ENCODE measurements at places on chromosomes 12 and 14.
A peak's percentile ranks its signal among the peaks of the same experiment; 100 is the strongest.

DNA sequence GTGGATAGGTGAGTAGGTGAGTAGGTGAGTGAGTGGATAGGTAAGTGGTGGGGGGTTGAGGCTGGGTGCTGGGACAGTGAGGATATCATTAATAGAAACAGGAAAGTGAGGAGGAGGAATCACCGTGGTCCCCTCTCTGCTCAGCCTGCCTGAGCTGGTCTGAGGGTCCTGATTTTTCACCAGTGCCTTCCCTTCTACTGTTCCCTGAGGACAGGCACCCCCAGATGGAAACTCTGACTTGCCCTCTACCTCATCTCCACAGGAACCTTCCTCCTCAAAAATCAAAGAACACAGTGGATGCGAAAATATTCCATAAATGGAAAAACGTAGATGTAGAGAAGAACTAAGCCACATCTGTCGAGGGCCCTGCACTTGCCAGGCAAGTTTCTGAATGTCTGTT, 1.9 kb downstream of the GPR68 start:
- no peak for DNase-seq

- no peak for DNase-seq
Observed at GRCh38 chr14:106346084-106346483, 819.7 kb downstream of the TMEM121 start.

- peak; percentile 99 for DNase-seq
Observed at GRCh38 chr14:103121846-103122584, 1.2 kb upstream of the TNFAIP2 start.

DNA sequence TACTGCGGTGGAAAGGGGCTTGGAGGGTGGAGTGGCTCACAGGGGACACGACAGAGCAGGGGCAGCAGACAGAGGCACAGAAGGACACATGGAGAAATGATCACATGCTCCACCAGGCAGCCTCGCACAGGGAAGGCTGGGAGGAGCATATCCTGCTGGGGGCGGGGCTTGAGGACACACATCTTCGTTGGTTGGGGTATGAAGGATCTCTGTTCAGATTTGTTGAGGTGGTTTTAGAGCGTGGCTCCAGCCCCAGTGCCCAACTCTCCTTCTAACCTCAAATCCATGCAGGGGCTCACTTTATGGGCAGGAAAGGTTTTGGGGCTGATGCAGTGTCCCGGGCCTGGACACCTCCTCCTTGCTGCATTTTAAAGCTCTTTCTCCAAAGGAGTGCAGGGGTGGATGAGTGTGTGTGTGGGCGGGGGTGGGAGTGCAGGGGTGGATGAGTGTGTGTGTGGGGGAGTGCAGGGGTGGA, 733 bp upstream of the P3H3 start:
- DNase-seq, result peak; percentile 89

GRCh38 chr12:124512667-124513296, 54.6 kb downstream of the NCOR2 start:
- no peak for DNase-seq

DNA sequence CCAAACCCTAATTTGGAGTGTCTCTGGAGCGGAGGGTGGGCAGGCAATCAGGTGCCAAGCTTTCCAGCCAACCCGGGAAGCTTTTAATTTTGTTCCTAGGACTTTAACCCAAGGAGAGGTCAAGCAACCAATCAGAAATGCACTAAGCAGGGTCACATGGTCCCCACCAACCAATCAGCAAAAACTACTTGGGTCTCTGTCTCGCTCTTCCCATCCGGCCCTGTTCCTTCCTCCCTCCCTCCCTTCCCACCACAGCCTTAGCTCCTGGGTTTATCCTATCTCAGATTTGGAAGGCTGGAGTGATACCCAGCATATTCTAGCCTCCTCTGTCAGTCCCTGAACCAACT, 7.3 kb downstream of the HOXC5 start:
- DNase-seq, result no peak

- DNase-seq, result peak; percentile 98
Observed at GRCh38 chr14:69713209-69713781, 53.6 kb upstream of the SRSF5 start.

DNA sequence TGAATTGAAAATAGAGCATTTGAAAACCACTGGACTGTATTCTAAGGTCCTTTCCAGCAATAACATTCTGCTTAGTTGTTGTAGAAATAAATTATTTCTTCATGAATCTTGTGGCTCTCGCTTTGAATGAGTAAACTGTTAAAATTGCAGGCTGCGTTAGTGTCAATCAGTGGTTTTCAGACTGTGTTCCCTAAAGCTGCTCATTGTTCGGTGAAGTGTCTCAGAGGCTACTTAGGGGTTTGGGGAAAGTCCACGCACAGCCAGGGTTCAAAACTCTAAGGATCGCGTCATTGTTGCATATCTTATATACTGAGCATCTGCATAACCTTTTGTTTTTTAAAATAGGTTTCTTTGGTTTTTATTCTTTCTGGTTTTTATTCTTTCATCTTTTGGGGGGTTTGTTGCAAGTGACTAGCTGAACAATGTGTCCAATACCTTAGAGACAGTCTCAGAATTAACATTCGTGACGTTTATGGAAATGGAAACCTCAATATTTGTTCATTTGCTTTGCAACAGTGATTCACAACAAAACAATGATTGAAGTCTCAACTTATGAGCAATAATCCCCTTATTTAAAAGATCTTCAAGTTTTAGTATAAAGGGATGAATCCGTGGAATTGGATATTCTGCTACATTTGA, 108.1 kb downstream of the TTLL5 start:
- DNase-seq, result no peak

- no peak for DNase-seq
Observed at GRCh38 chr12:132169376-132169775, 25.1 kb downstream of the NOC4L start.

GRCh38 chr12:107486140-107486892, 199.3 kb upstream of the PWP1 start:
- no peak for DNase-seq

GRCh38 chr12:18257251-18257650, 4.1 kb upstream of the PIK3C2G start:
- DNase-seq, result no peak

- no peak for DNase-seq
Observed at GRCh38 chr12:77315407-77315806, 250.0 kb upstream of the E2F7 start.

DNA sequence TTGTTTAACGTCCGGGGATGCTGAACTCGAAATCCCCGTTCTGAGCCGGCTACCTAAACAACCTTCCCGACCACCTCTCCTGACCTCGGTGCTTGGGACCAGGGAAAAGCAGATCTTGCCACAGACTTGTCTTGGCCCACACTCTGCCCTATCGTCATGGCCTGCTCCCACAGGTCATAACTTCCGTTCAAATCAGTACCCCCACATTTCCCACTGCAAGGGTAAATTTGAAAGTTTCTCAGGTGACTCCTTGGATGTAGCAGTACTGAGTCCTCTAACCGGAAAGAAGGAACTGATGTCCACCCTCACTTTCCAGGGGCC, 612 bp upstream of the RBM23 start:
- DNase-seq, result no peak

- DNase-seq, result no peak
Observed at GRCh38 chr12:57576613-57577160, 14.3 kb upstream of the PIP4K2C start.

DNA sequence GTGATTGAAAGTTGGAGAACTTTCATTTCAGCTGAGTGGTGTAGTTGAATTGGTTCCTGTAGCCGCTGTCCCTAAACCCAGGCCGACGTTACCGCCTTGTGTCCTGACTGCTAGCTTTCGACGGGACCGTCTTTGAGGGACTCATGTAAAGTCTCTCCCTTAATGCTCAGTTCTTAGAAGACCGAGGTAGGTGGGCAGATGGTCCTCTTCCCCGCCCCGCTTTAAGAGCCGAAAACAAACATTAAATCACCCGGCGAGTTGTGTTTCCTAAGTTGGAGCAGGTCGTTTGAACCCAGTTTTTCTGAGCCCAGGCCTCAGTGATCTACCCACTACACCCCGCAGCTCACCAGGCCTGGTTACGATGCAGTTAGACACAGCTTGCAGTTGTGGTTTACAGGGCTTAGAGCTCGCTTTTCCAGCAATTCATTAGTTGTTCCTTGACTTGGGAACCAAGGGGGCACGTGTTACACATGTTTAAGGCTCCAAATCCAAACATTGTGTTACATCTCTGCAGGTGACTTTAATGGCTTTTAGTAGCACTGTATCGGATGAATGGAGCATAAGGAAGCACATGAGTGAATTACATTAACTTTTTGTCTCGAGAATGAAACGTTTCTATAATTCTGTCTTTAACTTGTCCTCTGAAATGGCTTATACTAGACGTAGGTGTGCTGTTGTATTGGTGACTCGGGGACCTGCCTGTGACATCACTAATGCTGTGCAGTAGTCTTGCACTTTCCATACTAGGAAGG, 790 bp downstream of the NEDD1 start:
- DNase-seq, result peak; percentile 25

DNA sequence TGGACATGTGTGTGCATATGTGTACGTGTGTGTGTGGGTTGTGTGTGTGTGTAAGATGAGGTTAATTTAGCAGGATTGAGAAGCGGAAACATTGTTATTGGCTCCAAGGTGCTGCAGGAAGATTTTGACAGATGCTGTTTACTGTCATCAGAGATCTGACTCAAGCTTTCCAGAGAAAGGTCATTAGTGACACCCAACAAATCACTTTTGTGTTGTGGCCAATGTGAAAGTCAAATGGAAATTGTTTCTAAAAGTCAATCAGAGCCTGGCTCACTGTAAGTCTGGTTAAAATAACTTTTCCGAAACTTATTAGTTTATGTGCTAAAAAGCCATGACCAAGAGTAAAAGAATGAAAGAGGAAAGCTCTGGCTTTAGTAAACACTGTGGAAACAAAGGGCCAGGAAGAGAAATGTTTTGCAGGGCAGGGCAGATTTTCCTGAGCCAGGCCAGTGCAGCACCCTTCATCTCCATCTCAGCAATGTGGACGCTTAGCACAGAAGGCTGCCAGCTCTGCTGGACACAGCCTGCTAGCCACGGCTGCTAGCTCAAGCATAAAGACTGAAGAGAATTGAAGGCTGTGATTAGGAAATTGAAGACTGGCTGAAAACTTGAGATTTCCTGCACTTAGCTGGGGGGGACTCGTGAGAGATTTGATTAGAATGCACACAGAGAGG, 235.8 kb downstream of the NEDD1 start:
- no peak for DNase-seq

DNA sequence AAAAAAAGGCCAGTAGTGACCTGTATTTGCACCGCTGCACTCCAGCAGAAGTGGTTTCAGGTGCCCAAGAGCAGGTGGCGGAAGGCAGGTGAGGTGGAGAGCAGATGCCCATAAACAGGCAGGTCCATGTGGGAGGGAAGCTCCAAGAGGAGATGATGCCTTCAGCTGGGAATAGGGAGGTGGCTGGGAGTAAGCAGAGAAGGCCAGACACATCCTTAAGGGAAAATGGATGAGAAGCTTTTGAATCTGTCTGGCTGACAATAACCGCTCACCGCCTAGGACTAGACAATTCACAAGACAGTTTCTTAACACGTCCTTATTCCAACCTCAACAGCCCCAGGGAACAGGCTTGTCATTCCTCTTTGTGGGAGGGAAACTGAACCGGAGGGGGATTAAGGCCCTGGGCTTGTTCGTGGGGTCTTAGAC, 43.9 kb upstream of the PLEKHG6 start:
- peak; percentile 86 for DNase-seq

DNA sequence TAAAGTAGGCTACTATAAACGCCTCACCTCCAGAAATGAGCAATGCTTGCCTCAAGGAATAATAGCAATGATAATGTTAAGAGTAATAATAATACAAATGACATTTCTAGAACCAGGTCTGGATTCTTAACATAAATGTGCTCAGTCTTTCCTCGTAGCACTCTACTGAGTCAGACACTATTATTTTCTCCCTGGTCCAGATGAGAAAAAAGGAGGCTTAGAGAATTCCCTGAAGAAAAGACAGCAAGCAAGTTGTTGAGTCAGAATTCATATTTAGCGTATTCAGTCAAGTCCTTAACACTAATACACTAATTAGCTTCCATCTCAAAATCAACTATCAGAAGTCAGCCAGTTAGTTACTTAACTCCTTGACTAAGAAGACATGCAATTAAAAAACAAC, 13.2 kb downstream of the KCNC2 start:
- no peak for DNase-seq

DNA sequence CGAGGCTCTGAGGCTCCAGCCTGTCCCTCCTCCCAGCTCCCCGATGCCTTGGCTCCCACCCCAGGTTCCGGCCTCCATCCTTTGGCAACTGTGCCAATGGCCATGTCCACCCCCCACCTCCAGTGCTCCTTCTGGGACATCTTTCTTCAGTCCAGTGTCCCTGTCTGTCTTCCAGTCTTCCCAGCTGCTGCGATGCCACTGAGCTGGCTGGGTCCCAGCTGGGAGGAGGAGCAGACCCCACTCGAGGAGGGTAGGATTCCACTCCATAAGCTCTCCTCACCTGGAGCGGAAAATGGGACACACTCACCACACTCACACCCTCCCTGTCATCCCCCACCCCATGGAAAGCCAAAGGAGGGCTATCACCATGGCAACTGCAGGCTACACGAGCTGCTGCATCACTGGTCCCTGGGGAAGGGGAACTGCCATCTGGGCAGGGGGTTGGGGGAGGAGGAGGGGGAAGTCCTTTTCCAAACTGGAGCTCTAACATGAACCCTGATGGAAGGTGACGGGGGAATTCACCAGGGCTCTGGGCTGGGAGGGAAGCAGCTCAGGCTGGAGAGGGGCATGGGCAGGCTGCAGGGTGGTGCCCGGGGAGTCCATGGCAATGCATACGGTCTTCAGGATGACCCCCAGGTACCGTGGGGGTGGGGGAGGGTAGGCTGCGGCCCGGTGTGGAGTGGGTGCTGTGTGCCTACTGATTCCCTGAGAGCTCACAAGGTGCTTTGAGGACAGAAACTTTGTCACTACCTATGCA, 94.3 kb downstream of the LRRC74A start:
- DNase-seq, result peak; percentile 98

DNA sequence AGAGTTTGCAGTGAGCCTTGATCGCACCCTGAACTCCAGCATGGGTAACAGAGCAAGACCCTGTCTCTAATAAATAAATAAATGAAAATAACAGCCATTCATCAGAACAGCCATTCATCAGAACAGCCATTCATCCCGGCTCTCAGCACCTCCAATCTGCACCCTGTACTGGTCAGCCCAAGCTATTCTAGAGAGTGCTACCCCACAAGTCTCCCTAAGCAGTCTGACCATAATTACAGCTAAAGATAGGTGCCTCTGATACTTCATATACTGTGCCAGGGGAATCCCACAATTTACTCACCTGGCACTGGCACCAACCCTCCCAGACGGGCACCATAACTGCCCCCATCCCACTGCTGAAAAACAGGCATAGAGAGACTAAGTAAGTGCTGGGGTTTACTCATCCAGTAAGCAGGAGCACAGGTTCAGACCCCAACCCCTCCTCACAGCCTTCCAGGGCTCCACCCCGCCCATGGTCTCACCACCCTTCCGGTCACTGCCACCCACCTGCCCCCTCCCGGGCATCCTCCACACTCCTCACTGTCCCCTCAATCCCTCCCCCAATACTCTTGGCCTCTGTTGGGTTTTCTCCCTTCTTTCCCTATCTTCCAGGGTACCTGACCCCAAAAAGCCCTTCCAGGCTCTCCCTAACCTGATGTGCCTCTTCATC, 15.2 kb upstream of the EIF5 start:
- DNase-seq, result no peak

DNA sequence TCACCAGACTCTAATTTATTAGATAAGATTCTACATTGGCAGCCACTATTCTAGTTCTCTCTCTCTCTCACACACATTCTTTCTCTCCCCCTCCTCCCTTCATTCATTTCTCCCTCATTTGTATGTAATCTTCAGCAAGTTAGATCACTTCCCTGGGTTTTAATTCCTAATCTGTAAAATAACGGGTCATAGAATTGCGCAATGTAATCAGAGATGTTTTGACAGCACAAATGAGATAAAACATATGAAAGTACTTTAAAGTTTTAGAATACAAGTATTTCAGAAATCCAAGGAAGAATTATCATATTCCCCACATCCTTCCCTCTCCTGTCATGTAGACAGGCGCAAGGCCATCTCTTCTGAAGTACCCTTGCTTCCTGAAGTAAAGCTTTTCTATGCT, 21.7 kb downstream of the STYK1 start:
- no peak for DNase-seq
